GM12878 (cell line): ENCODE measurements at places on chromosomes 2 and 18.

DNA sequence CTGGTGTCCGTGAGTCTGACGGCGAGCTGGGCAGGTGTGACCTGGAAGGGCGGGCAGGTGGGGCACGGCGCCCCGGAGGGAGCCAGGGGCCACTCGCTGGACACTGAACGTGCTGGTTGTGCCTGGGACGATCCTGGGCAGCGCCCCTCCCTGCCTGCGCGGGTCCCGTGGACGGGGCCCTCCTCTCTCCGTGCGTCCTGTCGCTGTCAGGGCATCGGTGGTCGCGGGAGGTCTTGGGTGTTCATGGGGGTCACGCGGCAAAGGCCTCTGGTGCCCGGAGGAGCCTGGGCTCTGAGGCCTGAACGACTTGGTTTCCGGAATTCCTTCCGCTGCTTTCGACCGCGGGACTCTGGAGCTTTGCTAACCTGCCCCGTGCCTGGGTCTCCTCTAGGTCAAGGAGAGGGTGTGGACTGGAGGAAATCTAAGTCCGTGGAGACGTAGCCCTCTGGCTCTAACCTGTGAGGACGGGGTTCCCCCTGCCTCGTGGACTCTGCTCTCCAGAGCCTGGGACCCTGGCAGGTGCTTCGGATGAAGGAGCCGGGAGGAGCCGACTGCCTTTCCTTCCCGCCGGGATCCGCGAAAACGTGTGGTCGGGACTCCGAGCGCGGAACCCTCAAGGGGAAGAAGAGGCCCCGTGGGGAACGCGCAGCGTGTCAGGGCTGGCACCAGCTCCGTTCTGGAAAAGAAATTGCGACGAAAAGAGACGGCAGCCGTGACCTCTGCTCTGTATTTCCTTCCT, 14.7 kb downstream of the SOX11 start:
- no peak for DNase-seq

GRCh38 chr2:168158586-168158985, 88.8 kb downstream of the STK39 start:
- DNase-seq = no peak

- no peak for DNase-seq
Observed at GRCh38 chr18:3441290-3441689, 8.7 kb upstream of the TGIF1 start.

DNA sequence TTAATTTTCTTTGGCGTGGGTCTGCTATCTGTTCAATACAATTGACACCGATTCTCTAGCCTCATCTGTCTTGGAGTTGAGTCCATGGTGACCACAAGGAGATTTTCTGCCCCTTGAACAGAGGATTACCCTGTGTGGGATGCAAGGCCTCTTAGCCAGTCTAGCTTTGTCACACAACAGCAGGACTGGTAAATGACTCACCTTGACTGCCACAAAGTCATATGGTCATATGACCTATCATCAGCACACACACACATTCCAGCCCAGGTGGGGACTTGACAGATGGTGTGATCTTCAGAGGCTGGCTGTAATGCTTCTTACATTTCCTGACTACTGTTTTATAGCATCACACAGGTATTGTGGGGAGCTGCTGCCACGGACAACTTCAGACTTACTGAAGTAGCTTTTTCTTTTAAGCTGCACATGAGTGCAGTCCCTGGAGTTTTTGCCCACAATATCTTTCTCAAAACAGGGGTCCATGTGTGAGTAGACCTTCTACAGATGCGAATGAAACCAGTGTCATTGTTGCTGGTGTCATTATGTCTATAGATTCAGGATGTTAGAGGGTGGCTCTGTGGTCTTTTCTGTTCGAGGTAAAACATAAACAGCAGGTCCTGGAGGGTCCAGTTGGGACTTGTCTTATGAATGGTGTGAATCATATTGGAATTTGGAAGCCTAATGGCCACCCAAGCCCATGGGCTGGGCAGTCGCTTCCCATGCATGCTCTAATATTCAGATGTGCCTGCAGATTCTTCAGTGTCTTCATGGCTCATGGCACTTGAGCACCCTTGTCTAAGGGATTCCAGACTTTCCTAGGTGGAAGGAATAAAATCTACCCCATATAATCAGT, 18.6 kb upstream of the ACOXL start:
- no peak for DNase-seq

- DNase-seq = no peak
Observed at GRCh38 chr18:48993586-48993985, 42.8 kb upstream of the SMAD7 start.

DNA sequence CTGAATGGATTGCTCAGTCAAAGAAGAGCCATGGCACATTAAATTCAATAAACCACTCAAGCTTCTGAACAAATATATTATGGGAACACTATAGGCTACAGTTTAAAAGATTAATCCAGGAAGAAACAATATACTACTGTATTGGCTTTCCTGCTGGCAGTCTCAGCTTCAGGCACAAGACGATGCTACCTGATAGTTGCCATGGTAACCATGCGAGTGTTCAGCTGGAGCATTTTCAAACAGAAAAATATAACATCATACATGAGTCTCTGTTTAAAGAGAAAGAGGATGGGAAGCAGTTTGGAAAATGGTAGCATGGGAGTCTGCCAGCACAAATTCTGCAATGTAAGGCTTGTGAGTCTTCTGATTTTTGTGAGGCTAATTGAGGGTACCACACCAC, 65.9 kb upstream of the CPO start:
- DNase-seq = no peak

DNA sequence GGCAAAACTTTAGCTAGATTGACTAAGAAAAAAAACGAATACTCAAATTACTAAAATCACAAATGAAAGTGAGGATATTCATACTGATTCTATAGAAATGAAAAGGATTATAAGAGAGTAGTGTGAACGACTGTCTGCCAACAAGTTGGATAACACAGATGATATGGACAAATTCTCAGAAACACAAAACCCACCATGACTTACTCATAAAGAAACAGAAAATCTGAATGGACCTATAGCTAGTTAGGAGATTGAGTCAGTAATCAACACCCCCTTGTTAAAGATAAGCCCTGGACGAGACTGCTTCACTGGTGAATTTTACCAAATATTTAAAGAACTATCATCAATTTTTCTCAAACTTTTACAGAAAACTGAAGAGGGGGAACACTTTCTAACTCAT, 108.8 kb upstream of the TMEM200C start:
- DNase-seq = peak; percentile 55

GRCh38 chr2:2828774-2829368, 497.8 kb upstream of the MYT1L start:
- no peak for DNase-seq

DNA sequence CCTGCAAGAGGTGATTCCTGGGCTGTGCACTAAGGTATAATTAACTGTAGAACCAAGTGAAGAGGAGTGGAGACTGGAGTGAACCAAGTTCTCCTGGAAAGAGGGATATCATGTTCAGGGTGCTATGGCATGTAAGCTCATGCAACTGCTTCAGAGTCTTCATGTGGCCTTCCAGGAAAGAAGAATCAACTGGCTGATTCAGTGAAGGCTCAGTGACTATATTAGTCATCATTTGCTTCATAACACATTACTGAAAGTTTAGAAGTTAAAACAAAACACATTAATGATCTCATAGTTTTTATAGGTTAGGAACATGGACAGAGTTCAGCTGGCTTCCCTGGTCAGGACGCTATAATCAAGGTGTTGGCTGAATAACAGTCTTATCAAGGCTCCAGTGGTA, 1200.8 kb upstream of the GYPC start:
- DNase-seq = no peak

DNA sequence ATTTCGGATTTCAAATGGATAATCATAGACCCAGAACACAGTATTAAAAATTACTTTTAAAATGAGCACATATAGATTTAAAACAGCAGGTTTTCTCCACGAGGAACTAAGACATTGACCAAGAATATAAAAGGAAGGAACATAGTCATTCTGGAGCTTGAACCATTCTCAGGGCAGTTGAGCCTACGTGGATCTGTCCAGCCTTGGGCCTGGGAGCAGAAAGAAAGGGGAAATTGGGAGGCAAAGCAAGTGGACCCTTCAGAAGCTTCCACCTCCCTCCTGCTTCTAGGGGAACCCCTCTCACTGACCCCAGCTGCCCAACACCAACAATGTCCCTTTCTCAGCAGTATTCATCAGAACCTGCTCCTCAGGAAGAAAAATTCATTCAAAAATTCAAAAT, 31.4 kb upstream of the TTC39C start:
- DNase-seq = no peak

DNA sequence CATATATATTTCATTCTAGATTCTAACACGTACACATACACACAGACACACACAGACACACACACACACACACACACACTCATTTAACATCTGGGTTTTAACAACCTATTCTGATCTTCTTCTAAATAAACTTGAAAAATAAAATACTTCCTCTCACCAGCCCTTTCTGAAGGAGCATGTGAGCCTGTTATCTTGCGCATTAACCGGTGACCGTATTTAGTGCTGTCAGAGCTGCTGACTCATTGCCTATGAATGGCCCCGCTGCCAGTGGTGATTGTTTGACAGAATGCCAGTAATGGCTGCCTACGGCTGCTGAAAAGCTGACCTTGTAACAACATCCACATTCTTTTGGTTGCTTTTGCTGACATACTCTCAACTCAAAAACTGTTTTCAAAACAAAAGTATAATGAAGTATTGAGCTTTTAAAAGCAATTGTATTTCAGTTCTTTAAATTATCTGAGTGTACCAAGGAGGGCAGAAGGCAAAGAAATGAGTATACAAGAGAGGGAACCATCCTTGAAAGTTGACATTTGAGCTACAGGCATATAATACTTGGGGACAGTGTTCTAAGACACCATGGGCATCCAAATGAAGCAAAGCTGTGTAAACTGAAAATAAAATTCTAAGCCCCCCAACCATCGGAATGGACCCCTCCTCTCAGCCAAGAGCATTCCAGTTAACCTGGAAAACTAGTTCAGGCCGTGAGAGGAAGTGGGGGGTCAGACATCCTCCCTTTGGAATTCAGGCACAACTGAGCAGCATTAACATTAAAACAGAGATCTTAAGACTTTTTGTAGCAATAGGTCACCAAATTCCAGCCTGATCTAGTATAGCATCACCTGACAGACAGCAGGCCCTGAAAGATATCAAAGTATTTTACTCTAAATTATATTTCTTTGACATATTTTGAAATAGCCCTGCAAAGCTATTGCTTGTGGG, 50.2 kb upstream of the DTNA start:
- no peak for DNase-seq

- DNase-seq = no peak
Observed at GRCh38 chr2:215425021-215425782, 10.7 kb downstream of the FN1 start.

DNA sequence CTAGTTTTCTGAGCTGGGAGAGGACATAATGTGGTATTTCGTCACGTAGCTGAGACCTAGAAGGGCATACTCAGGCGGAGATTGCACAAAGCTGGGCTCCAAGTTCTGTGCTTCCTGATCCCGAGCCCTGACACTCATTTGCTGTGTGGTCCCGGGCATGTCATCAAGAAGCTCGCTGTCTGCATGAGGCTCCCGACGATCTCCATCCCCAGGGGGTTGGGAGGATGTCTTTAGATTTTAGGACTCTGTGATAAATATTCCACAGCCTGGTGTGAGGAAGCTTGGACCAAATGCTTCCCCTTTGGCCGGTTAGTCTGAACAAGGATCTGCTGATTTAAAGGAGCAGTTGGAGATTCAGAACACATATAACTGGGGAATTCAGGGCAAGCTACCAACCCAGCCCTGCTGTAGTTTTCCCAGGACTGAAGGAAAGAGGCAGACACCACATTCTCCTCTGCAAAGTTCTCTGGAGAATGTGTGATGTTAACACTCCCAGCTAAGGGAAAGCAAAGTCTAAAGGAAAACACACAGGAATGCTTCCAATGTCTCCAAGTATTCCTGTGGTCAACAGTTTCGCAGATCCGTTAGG, 2.3 kb downstream of the KCNE4 start:
- no peak for DNase-seq

GRCh38 chr18:26656944-26657536, 108.7 kb upstream of the KCTD1 start:
- DNase-seq = no peak

DNA sequence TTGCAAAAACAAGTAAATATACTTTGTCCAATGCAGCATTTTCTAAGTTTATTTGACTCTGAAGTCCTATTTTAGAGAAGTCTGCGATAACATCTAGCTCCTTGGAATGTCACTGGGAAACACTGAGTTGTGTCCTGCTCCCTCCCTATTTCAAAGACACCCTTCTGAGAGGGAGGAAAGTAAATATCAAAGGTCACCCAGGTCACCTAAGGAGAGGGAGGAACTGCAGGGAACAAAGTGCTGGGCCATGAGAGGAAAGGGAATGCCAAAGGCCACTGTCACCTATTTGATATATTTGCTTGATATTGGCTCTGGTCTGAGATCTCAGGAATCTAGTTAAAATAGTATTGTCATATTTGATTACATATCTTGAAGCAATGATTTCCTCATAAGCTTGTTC, 201.3 kb downstream of the GCA start:
- no peak for DNase-seq

DNA sequence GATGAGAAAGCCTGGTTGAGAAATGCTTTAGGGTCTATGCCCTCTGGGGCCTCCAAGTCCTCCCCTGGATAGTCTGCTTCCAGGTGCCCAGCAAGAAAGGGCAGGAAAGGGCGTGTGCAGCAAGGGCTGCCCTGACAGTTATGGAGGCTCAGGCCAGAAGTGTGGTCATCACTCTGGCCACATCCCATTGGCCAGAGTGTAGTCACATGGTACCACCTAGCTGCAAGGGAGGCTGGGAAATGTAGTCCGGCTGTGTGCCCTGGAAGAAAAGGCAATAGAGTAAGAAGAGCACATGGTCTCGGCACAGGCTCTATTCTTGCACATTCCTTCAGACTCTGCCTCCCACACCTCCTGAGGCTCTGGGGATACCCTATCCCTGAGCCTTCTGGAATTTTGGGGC, 35.7 kb downstream of the ODC1 start:
- DNase-seq = no peak

DNA sequence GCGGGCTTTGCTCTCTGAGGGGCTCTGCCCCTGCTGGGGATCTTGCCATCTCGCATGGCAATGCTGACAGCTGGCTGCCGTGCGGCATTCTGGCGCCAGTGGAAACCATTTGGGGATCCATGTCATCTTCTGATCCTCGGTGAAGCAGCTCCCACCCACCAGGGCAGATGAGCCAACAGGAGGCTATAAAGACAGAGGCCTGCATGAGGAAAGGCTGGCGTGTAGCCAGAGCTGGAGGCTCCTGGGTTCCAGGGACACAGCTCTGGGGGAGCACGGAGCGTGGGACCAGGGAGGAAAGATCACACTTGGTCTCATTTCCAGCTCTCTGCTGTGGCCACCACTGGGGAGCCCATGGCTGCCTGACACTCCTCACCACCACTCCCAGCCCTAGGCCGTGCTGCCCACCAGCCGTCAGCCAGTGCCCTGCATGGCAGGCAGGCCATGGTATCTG, 145.8 kb downstream of the ZFP36L2 start:
- DNase-seq = no peak

GRCh38 chr2:168114040-168114439, 133.4 kb downstream of the STK39 start:
- DNase-seq = no peak

- no peak for DNase-seq
Observed at GRCh38 chr18:36078751-36079529, 11.6 kb upstream of the RPRD1A start.

GRCh38 chr2:217203086-217203485, 343.2 kb upstream of the TNP1 start:
- DNase-seq = no peak
